ENCODE measurements at places on chromosomes 4 and X.

GRCh38 chr4:38130884-38131283 is 170.7 kb downstream of the PTTG2 start:
- DNase-seq, result no peak

DNA sequence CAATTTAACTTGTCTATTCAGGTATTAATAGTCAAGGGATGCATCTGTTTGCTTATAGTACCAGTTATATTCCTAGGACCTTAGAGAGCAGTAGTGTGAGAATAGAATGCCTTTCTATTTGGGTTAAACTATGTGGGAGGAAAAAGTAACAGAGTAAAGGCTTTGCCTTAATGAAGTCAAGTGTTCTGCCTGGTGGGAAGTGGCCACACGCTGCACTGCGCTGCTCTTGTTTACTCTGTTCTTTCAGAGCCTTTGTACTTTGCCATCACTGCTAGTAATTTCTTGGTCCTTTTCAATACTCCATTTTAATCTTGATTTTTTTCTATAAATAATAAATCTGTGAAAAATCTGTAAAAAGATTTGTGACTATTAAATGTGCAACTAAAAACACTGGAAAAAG is 38.0 kb downstream of the YIPF6 start:
- no peak for DNase-seq

DNA sequence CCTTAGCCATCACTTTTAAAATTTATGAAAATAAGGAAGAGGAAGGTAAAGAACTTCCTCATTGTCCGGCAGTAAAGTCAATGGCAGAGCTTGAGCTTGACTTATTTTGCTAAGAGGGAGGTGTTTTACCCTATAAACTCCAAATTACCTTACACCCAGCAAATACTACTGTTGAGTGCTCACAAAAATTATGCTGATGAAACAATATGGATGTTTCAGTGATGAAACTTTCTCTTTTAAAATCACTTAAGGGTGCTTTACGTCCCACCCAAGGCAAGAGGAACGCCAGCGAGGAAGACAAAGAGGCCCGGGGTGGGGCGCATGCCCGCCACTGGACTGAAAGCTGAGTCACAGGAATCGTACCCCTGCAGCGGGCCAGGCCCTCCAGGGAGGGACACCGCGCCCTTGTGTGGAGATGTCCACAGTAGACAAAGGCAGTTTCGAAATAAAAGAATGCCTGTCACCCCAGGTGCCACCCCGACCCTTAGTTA is 560 bp upstream of the TMSB4X start:
- DNase-seq, result no peak

DNA sequence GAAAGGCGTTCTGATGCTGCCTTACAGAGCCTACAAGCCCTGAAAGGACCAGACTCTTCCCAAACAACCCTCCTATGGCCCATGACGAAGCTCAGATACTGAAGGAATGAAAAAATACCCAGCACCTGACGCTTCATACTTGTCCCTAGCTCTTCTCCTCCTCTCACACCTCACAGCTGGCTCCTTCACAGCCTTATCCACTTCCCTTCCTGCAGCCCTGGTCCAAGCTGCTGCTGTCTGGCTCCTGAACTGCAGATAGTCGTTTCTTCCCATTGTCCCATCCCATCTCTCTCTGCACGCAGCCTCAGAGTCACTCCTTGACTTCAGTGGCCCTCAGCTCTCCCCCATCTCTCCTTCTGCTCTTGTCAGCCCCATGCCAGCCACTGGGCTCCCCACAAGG is 56.6 kb downstream of the FAM193A start:
- DNase-seq, result no peak

DNA sequence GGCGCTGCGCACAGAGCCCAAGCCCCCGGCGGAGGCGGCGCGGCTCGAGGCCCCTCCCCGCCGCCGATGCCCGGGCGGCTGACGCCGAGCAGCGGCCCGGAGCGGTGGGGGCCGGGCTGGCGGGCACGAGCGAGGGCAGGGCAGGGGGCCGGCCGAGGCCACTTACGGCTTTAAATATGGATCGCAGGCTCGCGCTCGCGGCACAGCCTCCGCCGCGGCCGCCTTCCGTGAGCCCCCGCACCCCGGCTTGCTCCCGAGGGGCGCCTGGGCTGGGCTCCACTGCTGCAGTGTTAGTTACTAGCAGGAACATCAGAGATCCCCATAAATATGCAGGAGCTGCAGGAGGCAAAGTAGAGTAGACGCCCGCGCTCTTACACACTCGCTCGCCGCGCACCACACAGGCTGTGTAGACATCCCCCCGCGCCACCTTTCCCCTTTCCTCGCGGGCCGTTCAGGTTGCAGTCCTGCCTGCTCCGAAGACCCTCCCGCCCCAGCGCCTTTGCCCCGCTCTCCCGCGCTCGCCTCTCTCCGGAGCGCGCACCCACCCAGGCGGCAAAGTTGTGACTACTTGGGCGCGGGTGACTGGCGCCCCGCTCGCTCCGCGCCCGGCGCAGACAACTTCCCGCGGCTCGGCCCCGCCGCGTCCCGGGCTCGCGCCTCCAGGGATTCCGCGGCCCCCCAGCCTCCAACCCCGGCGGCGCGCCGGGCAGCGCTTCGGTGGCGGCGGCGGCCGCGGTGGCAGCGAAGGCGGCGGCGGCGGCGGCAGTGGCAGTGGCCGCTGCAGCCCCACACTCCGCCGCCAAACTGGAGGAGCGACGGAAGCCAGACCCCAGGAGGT is 152.0 kb upstream of the SLC4A4 start:
- no peak for DNase-seq

- DNase-seq, result no peak
Observed at GRCh38 chr4:127469542-127469941, 163.2 kb upstream of the INTU start.

DNA sequence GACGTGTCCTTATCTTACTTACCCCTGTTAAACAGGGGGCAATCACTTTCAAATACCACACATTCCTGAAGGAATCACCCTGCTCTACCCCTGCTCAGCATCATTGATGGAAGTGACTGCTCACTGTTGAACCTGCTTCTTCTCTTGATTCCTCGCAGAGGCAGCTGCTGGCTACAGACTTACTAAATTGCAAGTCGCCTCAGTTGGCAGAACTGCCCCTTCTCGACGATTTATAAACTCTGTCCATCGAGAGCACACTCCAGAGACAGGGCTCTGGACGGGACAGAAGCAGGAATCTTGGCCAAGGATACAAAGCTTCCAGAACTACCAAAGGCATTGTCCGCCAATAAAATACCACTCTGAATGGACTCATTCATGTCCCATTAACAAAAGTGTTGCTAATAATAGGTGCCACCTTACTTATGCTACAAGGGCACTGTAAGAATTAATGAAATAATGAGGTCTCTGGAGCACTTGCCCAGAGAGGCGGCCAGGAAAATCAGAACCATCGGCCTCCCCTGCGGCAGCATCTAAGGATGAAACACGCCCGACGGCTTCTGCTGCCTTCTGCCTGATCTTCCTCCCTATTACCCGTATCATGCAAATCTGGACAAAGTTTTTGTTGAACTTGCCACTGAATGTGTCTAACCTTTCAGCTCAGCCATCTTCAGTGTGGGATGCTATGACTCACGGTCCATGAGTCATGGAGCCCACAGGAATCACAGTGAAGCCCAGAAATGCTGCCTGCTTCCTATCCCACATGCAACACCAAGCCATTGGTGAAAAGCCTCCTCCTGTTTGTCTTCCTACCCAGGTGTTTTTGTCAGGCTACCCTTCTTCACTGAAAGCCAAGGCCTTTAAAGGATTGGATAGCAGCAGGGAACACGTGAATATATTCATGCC is 164.9 kb downstream of the MAML3 start:
- peak; percentile 22 for DNase-seq

DNA sequence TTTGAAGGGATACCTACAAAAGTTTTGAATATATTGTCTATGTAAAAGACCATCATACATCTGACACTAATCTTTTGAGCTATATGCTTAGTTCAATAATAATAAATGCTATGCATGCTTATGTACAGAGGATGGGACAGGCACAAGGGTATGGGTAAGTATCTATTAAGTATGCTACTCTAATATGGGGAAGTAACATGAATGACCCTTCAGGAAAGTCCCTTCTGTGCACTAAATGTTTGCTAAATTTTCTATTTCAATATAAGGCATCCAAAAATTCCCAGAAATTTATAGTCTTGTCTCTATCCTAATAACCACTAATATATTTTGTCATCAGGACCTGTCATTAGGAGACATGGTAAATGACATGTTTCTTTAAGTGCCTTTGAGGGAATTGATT is 19.0 kb downstream of the ATP8A1 start:
- no peak for DNase-seq

- no peak for DNase-seq
Observed at GRCh38 chr4:140116442-140117104, 37.4 kb downstream of the MAML3 start.

DNA sequence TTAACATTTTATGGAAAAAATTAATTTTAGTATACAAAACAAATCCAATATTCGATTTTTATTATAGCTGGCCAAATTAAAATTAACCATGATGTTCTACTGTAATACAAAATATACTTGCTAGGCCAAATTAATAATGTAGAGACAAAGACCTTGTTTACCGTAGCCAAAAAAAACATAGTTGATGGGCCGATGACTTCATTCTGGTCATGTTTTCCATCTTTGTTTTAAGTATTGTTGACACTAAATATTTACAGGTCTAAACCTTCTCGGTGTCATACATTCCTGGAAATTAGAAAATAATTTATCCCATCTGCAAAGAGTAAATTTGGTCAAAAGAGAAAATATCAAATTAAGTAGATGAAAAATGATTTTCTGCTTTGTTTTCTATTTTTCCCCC is 698.5 kb downstream of the GRID2 start:
- no peak for DNase-seq

DNA sequence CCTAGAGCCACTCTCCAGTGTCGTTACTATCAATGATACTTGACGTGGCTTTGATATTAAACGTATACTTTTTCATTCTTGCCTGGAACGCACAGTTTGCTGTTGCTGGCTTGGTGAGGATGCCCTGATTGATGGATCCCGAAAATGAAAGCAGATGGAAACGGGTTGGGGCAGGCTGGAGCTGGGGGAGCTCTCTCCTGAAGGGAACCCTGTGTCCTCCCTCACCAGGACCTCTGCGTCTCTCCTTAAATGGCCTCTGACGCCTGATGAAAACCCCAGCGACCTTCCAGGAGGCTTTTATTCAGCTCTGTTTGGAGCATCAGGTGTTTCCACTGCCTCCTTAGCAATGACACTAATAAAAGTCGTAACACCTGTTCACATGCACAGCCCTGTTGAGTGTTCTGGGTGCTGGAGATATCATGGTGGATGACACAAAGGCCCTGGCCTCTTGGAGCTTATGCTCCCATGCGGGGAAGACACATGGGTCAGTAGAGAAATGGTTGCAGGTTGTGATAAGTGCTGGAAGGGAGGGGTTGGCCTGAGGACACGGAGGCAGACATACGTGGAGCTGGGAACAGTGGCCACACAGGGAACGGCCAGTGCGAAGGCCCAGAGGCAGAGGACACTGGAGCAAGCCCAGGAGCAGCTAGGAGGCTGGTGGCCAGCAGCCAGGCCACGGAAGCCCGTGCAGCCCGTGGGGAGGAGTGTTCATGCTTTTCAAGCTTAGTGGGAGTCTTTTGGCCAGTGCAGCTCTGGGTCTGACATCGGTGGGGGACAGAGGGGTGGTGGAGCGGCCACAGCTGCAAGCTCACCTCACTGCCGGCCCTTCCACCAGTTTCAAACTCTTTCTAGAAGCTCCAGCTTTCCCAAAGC is 7.5 kb downstream of the MSANTD1 start:
- no peak for DNase-seq

- DNase-seq, result no peak
Observed at GRCh38 chrX:12867685-12868084, 813 bp downstream of the TLR7 start.

- no peak for DNase-seq
Observed at GRCh38 chrX:46777971-46778810, 19.3 kb upstream of the SLC9A7 start.

GRCh38 chr4:138537731-138538490 is 295.8 kb upstream of the SLC7A11 start:
- DNase-seq, result no peak

DNA sequence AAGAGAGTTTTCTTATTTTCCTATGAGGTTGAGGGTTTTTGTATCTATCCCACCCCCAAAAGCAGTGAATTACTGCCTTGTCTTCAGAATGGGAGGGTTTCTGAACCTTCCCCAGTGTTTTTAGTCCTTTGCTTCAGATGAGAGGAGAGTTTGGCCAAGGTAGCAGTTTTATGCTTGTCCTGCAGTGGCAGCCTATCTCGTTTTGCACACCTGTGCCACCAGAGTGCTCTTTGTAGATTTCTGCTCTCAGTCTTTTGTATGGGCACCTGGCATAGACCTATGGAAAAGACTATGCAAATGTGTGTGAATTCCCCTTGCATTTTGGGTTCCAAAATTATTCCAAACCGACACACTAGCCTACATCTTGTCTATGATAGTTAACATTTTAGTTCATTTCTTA is 5.8 kb downstream of the TBC1D19 start:
- DNase-seq, result no peak

- DNase-seq, result no peak
Observed at GRCh38 chr4:110201502-110201901, 3.1 kb upstream of the ELOVL6 start.

GRCh38 chr4:52983563-52984303 is 121.6 kb downstream of the RASL11B start:
- no peak for DNase-seq

DNA sequence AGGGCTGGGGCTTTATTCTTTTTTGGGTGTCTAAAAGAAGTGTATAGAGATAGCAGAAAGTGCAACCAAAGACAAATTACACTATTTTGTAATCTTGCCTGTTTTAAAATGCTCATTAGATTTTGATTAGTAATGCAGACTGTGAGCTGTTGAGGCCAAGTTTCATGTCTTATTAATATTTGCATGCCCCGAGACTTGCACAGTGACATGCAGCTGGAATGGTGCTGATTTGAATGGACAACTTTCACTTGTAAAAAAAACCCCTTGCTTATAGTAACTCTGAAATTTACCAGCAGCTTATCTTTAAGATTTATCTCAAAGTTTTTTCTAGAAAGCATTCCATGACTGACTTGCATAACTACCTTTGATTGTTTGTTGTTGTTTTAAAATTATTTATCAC is 835.1 kb upstream of the IGFBP7 start:
- DNase-seq, result no peak

- no peak for DNase-seq
Observed at GRCh38 chr4:26094076-26094475, 180.1 kb downstream of the SMIM20 start.

DNA sequence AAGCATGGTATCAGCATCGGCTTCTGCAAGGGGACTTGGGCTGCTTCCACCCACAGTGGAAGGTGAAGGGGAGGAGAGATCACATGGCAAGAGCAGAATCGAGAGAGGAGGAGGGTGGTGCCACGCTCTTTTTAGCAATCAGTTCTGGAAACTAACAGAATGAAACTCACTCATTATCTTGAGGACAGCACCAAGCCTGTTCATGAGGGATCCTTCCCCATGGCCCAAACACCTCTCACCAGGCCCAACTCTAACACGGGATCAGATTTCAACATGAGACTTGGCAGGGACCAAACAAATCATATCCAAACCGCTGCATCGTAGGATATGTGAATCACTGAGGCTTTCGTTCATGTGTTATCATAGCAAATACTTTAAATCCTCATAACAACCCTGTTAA is 125.5 kb downstream of the GPC3 start:
- DNase-seq, result no peak

GRCh38 chr4:168868044-168868781 is 141.8 kb downstream of the CBR4 start:
- no peak for DNase-seq

Data from stimulated activated CD4-positive, alpha-beta T cell treated with anti-CD3 and anti-CD28 coated beads, Interleukin-15, amount 100 ng/mL, for 48 hours (primary cell).